ENCODE measurements at places on chromosomes 1 and 21. TPM values are rescaled to one million over a fixed set of nuclear protein-coding genes. Genes with fewer than 3 reads are reported as not detected.

Gene TNNI3K
- total RNA-seq: 84.6 TPM

Gene SAMSN1
- 1.3 TPM for total RNA-seq

Gene CFHR4
- not detected for total RNA-seq

Gene S100A9
- total RNA-seq: 111 TPM

DNA sequence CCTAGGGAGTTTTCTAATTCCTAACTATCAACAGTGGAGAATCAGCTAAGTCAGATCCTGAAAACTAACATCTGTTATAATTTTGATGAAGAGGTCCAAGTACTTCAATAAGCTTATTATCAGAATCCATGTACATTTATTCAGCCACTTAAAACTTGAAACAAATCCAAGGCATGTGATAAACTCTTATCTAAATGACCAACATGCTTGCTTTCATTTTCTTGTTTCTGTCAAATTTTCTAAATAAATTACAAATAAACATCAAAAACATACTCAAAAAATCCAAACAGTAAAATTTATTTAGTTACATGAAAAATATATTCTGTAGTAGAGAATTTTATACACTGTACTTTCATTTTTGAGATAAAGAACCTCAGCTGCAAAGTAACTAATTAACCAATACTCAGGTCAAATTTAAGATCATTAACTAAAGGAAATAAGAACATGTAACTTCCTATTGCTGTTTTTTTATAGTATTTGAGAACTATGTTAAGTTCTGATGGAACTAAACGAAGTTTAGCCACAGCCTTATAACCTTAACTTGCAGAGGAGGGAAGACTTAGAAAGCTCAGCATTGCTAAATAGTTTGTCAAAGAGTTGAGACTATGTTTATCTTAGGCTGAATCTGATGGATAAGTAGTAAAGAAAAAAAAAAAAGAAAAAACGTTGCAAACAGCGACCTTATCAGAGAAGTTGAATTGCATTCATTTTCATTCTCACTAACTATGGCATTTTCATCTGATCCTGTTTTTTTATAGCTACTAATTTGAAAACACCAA lies 44.9 kb downstream of the SYNJ1 start:
- no peak for DNase-seq

Data from Right ventricle myocardium superior (tissue), 1 donor.